CD4-positive, alpha-beta T cell (primary cell): ENCODE measurements at places on chromosomes 4 and X.
A peak's percentile ranks its signal among the peaks of the same experiment; 100 is the strongest.

DNA sequence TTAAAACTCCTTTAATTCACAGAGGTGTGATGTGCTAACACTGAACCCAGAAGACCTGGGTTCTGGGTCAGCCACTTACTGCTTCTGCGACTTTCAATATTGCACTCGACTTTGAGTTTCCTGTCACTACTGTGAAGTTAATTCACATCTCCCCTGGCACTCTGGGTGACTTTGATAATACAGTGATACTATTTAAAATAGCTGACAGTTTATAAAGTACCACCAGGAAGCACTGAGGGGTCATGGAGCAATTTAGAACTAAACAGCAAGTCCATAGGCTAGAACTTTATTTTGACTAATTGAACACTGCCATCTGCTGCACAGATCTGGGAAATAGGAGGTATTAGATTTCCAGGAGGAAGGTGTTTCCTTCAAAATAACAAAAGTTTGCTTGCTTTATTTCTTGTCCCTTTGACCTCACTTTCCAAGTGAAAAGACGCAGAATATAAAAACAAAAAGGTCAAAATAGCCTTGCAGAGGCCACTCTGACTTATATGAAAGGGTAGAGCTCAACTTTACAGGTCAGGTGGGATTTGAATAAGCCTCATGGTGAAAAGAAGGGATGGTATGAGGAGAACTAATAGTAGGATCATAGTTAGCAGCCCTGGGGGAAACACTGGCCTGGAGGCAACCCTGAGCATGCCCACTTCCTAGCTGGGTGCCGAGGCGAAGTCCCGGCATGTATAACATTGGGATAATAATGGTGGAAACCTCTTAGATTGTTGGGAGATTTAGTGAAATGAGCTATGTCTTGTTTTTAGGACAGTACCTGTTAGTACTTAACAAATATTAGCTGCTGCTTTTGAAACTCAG lies 53.4 kb downstream of the ZNF518B start:
- H3K27ac ChIP-seq = no peak overlapping the region
- no peak for DNase-seq
- no peaks in the 10 kb centered on the region for H3K4me1 ChIP-seq

DNA sequence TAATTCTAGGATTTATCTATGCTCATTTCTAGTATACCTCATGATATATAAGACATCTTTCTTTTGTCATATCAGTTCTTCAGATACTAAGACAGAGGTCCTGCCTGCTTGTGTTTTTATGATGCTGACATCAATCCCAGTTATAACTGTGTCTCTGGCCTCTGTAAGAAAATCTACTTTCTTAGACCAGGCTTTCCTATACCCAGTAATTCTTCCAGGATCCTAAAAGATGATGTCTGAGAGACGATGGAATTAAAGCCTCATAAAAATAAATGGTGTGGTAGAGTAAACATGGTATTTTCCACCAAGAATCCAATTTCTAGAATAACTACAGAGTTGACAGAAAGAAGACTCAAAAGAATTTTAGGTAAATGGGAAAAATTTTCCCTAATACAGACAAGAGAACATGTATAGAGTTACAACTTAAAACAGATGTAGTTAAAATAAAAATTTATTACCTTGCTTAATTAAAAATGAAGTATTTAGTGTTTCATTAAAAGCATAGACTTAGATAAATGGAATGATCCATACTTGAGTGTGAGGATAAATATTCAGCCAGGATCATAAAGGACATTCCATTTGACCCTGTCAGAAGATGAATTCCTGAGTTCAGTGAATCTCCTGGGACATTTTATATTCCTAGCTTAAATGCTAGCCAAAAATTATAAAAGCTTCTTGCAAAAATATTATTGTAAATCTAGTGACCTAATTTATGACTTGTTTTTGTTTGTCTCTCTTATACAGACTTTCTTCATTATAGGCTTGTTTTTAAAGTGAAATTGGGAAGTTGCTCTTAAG lies 137.4 kb downstream of the PDLIM5 start:
- no peaks in the 10 kb centered on the region for H3K36me3 ChIP-seq
- DNase-seq = no peak
- H3K4me1 ChIP-seq = no peaks in the 10 kb centered on the region
- no peaks in the 10 kb centered on the region for H3K27me3 ChIP-seq

- H3K27ac ChIP-seq = no peak overlapping the region
- DNase-seq = no peak
- H3K36me3 ChIP-seq = no peaks in the 10 kb centered on the region
- no peak overlapping the region for H3K4me3 ChIP-seq
- no peaks in the 10 kb centered on the region for H3K27me3 ChIP-seq
Observed at GRCh38 chrX:34764852-34765361, 107.8 kb upstream of the TMEM47 start.

DNA sequence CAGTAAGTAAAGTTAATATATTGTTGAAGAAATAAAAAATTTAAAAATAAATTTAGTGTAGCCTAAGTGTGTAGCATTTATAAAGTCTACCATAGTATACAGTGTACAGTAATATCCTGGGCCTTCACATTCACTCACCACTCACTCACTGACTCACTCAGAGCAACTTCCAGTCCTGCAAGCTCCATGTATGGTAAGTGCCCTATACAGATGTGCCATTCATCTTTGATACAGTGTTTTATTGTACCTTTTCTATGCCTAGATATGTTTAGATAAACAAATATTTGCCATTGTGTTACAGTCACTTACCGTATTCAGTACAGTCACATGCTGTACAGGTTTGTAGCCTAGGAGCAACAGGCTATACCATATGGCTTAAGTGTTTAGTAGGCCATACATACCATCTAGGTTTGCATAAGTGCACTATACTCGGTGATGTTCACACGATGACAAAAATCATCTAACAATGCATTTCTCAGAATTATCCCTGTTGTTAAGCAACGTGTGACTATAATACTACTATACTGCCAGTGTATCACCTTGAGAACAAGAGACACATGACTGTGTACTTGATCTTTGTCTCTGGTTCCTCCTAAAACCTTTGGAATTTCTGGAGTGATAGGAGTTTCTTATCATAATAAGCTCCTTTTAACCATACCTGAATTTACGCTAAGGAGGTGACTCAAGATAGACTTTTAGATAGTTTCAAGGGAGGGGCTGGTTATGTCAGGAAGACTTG lies 25.8 kb upstream of the SEPTIN11 start:
- no peak for DNase-seq
- H3K4me3 ChIP-seq = no peak overlapping the region
- no peaks in the 10 kb centered on the region for H3K4me1 ChIP-seq
- H3K27me3 ChIP-seq = no peaks in the 10 kb centered on the region
- H3K27ac ChIP-seq = no peak overlapping the region

DNA sequence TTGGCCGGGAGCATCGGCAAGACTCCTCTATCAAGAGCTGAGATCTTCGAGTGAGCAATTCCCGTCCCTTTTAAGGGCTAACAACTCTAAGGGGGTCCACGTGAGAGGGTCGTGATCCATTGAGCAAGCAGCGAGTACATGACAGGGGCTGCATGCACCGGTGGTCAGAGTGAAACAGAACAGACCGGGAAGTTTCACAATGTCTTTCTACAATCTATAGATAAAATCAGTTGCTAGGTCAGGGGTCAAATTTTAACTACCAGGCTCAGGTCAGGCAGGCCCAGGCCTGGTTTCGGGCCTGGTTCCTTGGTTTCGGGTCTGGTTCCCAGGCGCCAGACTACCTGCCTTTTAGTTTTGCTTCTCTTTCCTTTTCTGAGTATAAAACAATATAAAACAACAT lies 160.1 kb downstream of the PTCHD1 start:
- no peaks in the 10 kb centered on the region for H3K36me3 ChIP-seq
- no peak overlapping the region for H3K4me3 ChIP-seq
- no peak for DNase-seq

DNA sequence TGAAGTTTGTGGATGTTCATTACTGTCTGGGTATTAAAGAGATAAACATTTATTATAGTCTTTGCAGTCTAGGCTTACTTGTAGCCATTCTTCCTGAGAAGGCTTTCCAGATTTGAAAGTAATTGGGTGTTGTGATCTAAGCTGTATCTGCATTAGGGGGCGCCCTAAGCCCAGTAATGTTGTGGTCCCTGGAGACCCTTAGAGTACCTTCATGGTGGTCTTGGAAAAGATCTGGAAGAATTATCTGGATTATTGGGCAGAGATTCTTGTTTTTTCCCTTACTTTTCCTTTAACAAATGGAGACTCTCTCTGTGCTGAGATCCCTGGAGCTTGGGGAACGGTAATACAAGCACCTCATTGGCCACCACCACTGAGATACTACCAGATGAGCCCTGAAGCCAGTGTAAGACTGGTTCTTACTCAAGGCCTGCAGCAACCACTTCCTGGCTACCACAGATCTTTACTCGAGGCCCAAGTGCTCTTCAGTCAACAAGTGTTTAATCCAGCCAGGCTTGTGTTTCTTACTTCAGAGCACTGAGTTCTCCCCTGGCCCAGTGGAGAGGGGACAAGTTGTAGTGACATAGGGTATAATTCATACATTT lies 63.1 kb downstream of the RTL3 start:
- H3K4me3 ChIP-seq = no peak overlapping the region
- no peaks in the 10 kb centered on the region for H3K4me1 ChIP-seq
- H3K36me3 ChIP-seq = no peaks in the 10 kb centered on the region
- H3K27ac ChIP-seq = no peak overlapping the region
- no peak for DNase-seq

GRCh38 chr4:94877973-94878372 lies 120.2 kb downstream of the BMPR1B start:
- no peaks in the 10 kb centered on the region for H3K4me1 ChIP-seq
- no peak for DNase-seq
- no peaks in the 10 kb centered on the region for H3K36me3 ChIP-seq

- H3K4me1 ChIP-seq = no peaks in the 10 kb centered on the region
- H3K27me3 ChIP-seq = no peaks in the 10 kb centered on the region
- H3K27ac ChIP-seq = no peak overlapping the region
- no peak for DNase-seq
- no peaks in the 10 kb centered on the region for H3K36me3 ChIP-seq
Observed at GRCh38 chrX:5695971-5696370, 532.7 kb downstream of the NLGN4X start.

- H3K4me1 ChIP-seq = peaks cover 82% of the 10 kb centered on the region
- no peak for DNase-seq
- peak overlapping the region; percentile 81 for H3K27ac ChIP-seq
- H3K27me3 ChIP-seq = no peaks in the 10 kb centered on the region
- no peak overlapping the region for H3K4me3 ChIP-seq
Observed at GRCh38 chr4:6939761-6940743, 30.4 kb downstream of the TBC1D14 start.

DNA sequence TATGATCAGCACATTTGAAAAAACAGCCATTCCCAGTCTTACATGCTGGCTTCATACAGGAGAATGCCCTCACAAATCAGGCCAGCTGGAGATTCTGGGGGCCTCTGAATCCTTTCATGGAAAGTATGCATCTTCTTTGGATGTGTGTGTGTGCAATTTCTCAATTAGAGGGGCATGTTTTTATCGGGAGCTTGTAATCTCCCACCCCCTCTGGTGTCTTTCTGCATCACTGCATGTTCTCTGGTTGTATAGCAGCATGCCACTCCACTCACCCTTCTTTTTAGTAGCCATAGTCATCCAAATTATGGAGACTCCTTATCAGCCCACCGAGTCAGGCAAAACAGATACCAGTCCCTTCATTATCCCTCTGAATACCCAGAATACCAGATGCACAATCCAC lies 282.2 kb upstream of the SLIT2 start:
- no peaks in the 10 kb centered on the region for H3K36me3 ChIP-seq
- DNase-seq = no peak
- no peak overlapping the region for H3K27ac ChIP-seq
- H3K4me3 ChIP-seq = no peak overlapping the region

DNA sequence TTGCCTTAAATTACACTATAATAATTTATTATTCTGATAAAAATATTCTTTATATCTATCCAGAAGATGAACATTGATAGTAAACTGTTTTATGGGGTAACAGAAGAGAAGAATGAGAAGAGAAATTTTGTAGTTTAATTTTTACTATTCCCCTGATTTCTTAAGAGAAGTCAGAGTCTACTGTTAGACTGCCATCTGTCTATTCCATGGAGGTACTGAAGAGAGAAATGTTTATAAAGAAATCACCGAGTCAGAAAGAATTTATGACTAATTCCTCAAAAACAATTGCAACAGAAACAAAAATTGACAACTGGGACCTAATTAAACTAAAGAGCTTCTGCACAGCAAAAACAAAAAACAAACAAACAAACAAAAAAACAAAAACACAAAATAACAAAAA lies 149.9 kb downstream of the FGF16 start:
- no peak overlapping the region for H3K4me3 ChIP-seq
- H3K4me1 ChIP-seq = no peaks in the 10 kb centered on the region
- no peaks in the 10 kb centered on the region for H3K27me3 ChIP-seq
- no peak for DNase-seq
- H3K27ac ChIP-seq = no peak overlapping the region
- H3K36me3 ChIP-seq = peaks cover 28% of the 10 kb centered on the region

DNA sequence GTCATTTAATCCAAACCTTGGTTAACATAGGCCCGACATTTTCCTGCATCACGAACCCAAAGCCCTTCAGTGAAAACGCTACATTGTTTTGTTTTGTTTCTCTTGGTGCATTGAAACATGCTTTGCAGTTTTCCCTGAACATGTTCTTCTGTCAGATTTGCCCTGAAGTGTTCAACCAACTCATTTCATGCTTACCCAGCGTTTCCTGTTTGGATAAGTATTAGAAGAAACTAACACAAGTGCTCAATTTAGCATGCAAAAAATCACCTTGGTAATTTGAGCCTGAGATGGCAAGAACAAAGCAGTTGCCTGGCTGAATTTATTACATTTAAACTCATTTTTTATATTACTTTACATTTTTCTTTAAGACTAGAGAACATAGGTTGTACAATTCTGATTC lies 160.1 kb upstream of the VCX3A start:
- H3K36me3 ChIP-seq = no peaks in the 10 kb centered on the region
- no peaks in the 10 kb centered on the region for H3K27me3 ChIP-seq
- H3K27ac ChIP-seq = no peak overlapping the region
- no peak for DNase-seq
- H3K4me1 ChIP-seq = no peaks in the 10 kb centered on the region
- H3K4me3 ChIP-seq = no peak overlapping the region

- H3K27ac ChIP-seq = no peak overlapping the region
- H3K36me3 ChIP-seq = no peaks in the 10 kb centered on the region
- H3K4me3 ChIP-seq = peak overlapping the region; percentile 43
- H3K27me3 ChIP-seq = no peaks in the 10 kb centered on the region
- no peak for DNase-seq
- H3K4me1 ChIP-seq = peaks cover 8% of the 10 kb centered on the region
Observed at GRCh38 chr4:88008743-88009171, 1.3 kb downstream of the PKD2 start.

GRCh38 chr4:19580095-19580494 lies 671.6 kb upstream of the SLIT2 start:
- no peaks in the 10 kb centered on the region for H3K36me3 ChIP-seq
- H3K4me1 ChIP-seq = no peaks in the 10 kb centered on the region
- no peak overlapping the region for H3K4me3 ChIP-seq
- no peak overlapping the region for H3K27ac ChIP-seq

- no peaks in the 10 kb centered on the region for H3K36me3 ChIP-seq
- no peak for DNase-seq
- H3K4me3 ChIP-seq = no peak overlapping the region
- H3K27me3 ChIP-seq = no peaks in the 10 kb centered on the region
Observed at GRCh38 chr4:85889314-85889713, 414.4 kb downstream of the ARHGAP24 start.

GRCh38 chrX:24034485-24034884 lies 7.5 kb upstream of the KLHL15 start:
- H3K4me1 ChIP-seq = no peaks in the 10 kb centered on the region
- H3K36me3 ChIP-seq = no peaks in the 10 kb centered on the region

GRCh38 chrX:63551856-63552255 lies 200.7 kb upstream of the SPIN4 start:
- no peaks in the 10 kb centered on the region for H3K36me3 ChIP-seq
- H3K4me3 ChIP-seq = no peak overlapping the region
- H3K27ac ChIP-seq = no peak overlapping the region
- H3K4me1 ChIP-seq = no peaks in the 10 kb centered on the region
- H3K27me3 ChIP-seq = no peaks in the 10 kb centered on the region

- no peaks in the 10 kb centered on the region for H3K4me1 ChIP-seq
- no peak overlapping the region for H3K4me3 ChIP-seq
- no peak for DNase-seq
- no peaks in the 10 kb centered on the region for H3K27me3 ChIP-seq
Observed at GRCh38 chrX:103817502-103817901, 14.6 kb downstream of the RAB9B start.
